ENCODE measurements at places on chromosomes 1 and 21.

GRCh38 chr1:7218210-7218832 lies 433.1 kb downstream of the CAMTA1 start:
- DNase-seq = peak; percentile 3

DNA sequence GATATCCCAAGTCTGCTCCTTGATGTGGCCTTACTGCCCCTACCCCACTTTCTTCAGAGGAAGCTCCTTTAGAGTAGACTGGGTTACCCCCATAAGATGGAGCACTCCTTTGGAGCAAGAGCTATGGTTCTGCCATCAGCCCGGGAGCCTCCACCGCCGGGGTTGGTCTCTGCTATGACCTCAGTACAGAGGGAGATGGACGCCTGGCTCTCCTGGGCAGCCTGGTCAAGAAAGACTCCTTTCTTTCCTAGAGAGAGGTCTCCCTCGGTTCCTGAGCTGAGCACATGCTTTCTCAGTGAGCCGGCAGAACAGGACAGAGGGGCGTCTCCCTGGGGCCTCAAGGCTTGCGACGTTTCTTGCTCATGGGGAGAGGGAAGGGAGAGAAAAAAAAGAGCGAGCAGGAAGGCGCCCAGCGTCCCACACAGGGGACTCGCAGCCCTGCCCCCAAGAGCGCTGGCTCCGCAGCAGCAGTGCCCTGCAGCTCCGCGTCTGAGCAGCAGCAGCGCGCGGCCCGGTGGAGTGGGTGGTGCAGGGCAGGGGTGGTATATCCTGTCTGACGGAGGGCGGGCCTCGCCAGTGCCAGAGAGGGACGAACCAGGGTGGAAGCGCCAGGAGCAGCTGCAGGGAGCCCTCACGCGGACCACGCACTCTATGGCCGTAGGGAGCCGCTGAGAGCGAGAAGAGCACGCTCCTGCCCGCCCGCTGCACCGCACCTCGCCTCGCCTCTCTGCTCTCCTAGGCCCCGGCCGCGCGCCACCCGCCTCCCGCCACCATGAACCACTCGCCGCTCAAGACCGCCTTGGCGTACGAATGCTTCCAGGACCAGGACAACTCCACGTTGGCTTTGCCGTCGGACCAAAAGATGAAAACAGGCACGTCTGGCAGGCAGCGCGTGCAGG lies at the start of gene PKP1:
TSS of gene PKP1 (plus strand) at position 576 of the 899 bp plus-strand sequence. CDS start at position 773, 197 bp downstream.
- DNase-seq = no peak

GRCh38 chr1:53804791-53805505 lies 33.1 kb downstream of the NDC1 start:
- no peak for DNase-seq

- DNase-seq = peak; percentile 82
Measured at GRCh38 chr1:84365225-84366221, 32.8 kb upstream of the DNASE2B start.

DNA sequence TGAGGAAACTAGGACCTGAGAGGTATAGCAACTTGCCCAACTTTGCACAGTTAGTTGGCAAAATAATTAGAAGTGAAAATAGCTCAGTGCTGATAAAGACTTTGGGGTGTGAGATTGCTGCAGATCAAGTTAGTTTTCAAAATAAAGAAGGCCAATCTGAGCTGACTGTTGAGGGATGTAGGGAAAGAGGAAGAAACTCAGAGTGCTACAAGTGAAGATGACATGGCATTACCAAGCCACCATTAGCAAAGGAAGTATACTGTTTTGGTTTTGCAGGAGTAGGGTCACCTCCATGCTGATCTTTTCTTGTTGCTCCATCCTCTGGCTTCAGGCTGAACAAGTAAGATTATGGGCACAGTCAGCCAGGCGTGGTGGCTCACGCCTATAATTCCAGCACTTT lies 78.7 kb upstream of the ADAM30 start:
- DNase-seq = no peak

GRCh38 chr1:112257043-112257835 lies 138.8 kb upstream of the CTTNBP2NL start:
- DNase-seq = no peak

GRCh38 chr1:30668546-30669327 lies 54.6 kb downstream of the MATN1 start:
- no peak for DNase-seq

DNA sequence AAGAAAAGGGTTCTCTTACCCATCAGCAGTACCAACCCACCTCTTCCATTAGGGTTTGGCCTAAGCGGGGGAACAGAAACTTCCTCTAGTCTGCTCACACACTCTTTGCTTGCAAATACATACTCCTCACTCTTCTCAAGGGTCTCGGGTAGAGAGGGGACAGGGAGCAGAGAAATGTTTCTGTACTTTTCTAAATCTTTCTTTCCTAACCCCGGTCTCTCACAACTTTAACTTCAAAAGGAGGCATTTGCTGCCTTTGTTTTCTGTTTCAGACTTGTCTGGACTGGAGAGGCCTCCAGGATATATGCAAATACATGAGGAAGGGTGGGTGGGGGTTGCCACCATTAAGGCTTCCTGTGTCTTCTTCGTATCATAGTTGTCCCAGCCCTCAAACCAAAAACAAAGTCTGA lies 10.5 kb upstream of the LAX1 start:
- DNase-seq = peak; percentile 48

GRCh38 chr1:209593747-209594146 lies 10.2 kb downstream of the CAMK1G start:
- no peak for DNase-seq

- DNase-seq = no peak
Measured at GRCh38 chr1:248361121-248361715, at the start of gene OR2T4. TSS of gene OR2T4 (plus strand) at chr1:248361665. CDS start at chr1:248361665, 0 bp downstream.

GRCh38 chr1:8816831-8817411 lies 519 bp downstream of the RERE start:
- peak; percentile 17 for DNase-seq

DNA sequence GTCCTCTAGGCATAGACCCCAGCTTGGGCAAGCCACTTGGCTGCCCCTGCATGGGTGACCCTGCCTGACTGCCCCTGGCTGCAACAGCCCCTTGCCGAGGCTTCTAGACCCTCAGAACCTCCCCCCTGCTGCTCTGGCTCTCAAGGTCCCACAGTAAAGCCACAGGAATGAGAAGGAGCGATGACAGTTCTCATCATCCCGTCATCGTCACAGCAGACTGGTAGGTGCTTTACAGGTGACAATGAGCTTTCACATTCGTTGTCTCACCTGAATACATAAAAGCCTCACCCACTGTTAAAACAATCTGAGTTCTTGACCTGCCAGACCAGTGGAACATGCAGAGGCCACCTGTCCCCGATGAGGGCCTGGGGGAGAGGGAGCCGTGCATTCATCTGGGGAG lies 36.0 kb upstream of the GPR157 start:
- no peak for DNase-seq

GRCh38 chr1:69985376-69985775 lies 220.0 kb downstream of the LRRC40 start:
- no peak for DNase-seq

DNA sequence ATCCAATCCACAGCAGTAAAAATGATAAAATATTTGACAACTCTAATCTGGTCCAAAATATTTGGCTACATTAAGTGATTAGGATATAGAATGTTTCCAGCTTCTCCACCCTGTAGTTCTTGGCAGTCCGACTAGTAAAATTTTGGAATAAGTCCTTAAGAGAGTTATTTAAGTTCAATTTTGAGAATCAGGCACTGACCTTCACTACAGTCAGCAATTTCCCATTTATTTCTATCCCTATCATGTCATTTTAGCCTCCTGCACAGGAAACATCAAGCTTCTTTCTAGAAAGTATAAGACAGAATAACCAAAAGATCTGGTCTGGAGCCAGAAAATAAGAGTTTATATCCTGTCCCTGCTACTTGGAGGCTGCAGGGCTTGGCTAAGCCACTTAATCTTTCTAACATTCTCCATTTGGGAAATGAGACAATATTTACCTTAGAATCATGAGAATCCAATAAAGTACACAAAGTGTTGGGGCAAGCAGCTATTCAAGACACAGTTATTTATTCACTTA lies 162.2 kb downstream of the DPYD start:
- no peak for DNase-seq

- no peak for DNase-seq
Measured at GRCh38 chr1:36207339-36207738, 16.9 kb upstream of the THRAP3 start.

- no peak for DNase-seq
Measured at GRCh38 chr1:36304970-36305914, 926 bp upstream of the SH3D21 start.

DNA sequence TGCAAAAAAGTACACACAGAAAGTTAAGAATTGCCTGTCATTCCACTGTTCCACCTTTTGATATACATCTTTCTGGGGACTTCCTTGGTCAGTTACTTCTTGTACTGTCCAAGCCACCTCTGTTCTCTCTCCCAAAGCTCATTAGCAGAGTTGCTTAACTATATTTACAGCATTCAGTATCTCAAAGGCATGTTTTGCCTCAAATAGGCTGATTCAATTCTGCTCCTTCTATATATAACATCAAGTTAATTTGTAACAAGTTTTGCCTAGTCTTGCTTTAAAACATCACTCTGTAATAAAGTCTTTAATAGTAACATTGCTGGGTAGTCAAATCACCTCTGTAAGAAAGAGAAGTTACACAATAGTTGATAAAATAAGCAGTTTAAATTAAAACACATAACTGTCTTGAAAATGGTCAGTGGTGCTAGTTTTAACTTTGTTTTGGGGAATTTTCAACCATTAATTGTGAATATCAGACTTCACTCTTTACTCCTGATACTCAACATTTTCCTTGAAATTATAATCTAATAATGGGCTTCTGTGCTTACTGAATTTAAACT lies 35.7 kb downstream of the EDARADD start:
- DNase-seq = no peak

- peak; percentile 31 for DNase-seq
Measured at GRCh38 chr1:27099135-27099586, 55.8 kb downstream of the SLC9A1 start.

- DNase-seq = no peak
Measured at GRCh38 chr1:92877081-92877711, 45.4 kb downstream of the RPL5 start.

- no peak for DNase-seq
Measured at GRCh38 chr1:221829327-221830015, 87.6 kb upstream of the DUSP10 start.

- no peak for DNase-seq
Measured at GRCh38 chr1:26356106-26356505, 2.2 kb upstream of the CRYBG2 start.

GRCh38 chr1:14997646-14998276 lies 155.8 kb upstream of the TMEM51 start:
- no peak for DNase-seq

DNA sequence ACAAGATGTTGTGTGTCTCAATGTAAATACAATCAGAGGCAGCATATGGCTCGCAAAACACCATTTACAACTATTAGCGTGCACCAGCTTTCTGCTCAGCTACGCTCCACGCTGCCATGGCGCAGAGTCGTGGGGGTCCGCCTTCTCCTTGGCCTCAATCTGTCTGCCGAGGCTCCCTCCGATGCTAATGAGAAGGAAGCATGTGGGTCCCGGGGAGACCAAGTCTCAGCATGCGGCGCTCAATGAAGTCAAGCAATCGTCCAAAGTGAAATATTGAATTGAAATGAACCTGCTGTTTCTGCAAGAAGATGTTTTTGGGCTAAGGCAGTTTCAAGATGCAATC lies 228.9 kb downstream of the TOMM20 start:
- no peak for DNase-seq

DNA sequence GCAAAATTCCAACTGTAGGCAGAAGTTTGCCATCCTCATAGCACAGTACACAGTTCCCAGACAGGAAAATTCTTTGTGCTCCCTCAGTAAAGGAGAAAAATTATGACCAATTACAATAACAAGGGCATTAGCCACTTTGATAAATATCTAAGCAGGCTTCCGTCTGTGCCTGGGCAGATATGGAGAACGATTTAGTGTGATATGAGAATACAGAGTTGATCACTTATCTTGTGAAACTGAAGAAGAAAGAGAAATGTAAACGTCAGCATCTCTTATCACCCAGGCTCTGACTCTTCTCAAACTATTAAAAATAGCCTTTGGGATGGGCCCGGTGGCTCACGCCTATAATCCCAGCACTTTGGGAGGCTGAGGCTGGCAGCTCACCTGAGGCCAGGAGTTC lies 54.5 kb upstream of the TIAM1 start:
- no peak for DNase-seq

DNA sequence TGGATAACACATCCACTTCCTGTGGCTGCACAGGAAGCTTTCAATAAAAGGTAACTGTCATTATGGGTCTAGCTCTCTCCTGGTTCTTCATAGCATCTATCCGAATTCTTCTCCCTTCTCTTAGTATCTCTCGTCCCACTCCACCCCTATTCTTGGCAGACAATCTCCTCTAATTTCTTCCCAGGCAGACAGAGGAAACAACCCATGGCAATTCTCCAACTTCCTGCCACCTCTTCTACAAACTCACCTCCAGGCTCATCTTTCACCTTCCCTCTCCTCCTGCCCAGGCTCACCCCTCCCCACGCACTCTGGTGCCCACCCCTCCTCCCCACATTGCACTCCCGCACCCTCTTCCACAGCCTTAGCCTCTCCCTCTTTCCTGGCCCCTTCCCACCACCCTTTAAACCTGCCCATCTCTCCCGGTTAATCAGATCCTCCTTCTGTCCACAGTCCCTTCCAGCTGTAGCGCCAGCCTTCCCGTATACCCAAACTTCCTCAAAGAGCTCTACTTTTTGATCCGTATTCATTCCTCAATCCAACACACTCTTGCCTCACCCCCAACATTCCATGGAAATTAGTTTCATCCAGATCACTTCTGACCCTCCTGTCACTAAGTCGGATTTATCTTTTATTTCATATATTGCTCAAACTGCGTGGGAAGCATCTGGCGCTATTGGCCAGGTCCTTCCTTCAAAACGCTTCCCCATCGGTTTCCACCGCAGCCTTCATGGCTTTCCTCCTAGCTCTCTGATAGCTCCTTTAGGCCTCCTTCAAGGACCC lies 25.9 kb downstream of the SHISA4 start:
- no peak for DNase-seq

DNA sequence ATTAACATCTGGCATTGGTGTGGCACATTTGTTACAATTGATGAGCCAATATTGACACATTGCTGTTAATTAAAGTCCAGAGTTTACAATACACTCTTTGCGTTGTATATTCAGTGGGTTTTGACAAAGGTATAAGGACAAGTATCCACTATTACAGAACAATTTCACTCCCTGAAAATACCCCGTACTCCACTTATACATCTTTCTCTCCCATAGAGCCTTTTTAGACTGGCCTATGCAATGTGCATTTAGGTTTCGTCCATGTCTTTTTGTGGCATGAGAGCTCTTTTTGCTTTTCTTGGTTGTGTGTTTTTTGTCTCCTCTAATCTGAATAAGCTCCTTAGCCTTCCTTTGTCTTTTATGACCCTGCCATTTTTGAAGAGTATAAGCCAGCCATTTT lies 40.6 kb upstream of the TSNAX start:
- no peak for DNase-seq

- no peak for DNase-seq
Measured at GRCh38 chr1:228081578-228082213, 812 bp upstream of the ARF1 start.

DNA sequence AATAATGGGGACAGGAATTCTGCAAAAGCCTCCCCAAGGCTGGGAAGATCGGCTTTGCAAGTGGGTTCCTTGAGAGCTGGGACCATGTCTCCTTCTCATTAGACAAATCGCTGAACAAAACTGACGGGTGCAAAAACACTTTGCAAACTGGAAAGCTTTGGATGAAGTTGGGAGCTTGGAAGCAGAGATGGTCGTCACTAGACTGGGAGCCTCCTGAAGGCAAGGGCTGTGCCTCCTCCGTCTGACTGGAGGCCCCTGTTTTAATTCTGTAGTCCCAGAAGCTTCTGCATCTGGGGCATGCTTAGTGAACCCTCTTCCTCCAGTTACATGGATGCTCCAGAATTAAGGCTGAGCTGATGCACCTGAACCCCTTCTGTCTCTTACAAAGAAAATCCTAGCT lies 82.3 kb upstream of the IFFO2 start:
- DNase-seq = no peak

All from inflammatory macrophage treated with lipopolysaccharide for 1 hour (primary cell).